ENCODE measurements at places on chromosomes 6 and 20.

GRCh38 chr6:13360671-13361540 is 32.6 kb upstream of the TBC1D7 start:
- DNase-seq: no peak

DNA sequence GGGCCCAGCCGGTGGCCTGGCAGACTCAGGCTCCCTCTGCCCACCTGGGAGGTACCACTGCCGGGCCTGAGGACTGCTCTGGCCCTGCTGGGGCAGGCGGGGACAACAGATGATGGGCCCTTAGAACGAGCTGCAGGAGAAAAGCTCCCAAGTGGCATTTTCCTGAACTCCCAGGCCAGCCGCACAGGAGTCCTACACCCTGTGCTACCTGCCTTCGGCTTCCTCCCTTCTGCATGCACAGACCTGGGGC is 41.3 kb downstream of the DSTN start:
- DNase-seq: no peak

GRCh38 chr6:37201726-37202125 is 31.8 kb downstream of the PIM1 start:
- no peak for DNase-seq

GRCh38 chr20:11791316-11791715 is 126.4 kb upstream of the BTBD3 start:
- DNase-seq: no peak

- peak; percentile 73 for DNase-seq
Measured at GRCh38 chr6:101614774-101615173, 221.3 kb downstream of the GRIK2 start.
